ENCODE measurements at places on chromosomes 3 and 15.
A peak's percentile ranks its signal among the peaks of the same experiment; 100 is the strongest.

GRCh38 chr3:124258057-124258500 lies 266.2 kb upstream of the ROPN1 start:
- DNase-seq = no peak

DNA sequence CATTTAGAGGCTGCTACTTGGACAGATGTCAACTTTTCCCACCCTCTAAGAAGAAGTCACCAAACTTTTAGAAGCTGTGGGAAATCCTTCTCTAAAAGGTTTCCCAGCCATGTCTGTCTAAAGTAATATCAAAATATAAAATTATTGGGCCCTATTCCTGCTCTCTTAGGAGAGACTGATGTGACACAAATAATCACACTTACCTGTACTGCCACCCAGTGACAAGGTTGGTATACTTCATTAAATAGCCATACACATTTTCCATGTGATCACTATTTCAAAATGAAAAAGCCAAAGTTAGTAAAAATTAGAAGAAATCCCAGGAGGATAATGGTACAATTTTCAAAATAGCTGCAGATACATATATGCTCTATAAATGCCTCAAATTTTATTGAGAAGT lies 12.6 kb downstream of the OSBPL11 start:
- DNase-seq = no peak

DNA sequence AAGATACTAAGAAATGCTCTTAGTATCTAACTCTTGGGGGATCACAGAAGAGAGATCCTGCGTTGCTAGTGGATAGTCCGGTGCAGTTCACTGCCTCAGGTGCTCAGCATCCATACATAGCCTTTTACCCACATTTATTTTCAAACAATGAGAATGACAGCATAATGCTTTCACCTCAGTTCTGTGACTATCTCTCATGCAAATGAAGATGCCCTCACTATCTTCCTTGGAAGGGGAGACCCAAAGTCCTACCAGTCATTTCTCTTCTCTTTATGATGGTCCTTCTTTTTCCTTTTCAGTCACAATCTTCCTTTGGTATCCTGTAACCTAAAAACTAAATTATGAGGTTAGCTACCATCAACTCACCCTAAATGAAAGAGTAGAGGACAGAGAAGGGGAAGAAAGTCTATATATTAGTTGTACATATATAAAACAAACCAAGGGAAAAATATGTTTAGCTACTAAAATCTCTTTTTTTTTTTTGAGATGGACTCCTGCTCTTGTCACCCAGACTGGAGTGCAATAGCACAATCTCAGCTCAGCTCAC lies 30.9 kb upstream of the SLC28A2 start:
- no peak for DNase-seq

- DNase-seq = no peak
These were observed 25.9 kb upstream of the MINAR1 start for GRCh38 chr15:79406210-79406609.

DNA sequence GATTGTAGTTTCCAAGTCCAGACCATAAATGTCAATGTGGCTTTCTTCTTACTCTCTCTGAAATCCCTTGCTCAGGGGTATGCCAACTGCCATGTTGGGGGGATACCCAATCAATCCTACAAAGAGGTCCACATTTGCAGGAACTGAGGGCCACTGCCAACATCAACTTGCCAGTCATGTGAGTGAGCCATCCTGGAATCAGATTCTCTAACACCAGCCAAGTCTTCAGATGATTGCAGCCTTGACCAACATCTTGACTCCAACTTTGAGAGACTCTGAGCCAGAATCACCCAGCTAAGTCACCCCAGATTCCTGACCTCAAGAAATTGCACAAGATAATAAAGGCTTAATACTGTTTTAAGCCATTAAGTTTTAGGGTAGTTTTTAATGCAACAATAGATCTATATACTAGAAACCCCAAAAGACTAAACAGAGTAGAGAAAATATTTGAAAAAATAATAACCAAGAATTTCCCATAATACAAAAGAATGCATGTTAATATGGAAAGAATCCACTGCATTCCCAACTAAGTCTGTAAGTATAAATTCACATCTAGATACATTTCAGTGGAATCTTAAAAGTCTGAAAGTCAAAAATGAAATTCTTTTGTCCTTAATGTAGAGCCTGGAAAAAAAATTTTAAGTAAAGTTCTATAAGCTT lies 22.4 kb downstream of the ISG20 start:
- DNase-seq = no peak

DNA sequence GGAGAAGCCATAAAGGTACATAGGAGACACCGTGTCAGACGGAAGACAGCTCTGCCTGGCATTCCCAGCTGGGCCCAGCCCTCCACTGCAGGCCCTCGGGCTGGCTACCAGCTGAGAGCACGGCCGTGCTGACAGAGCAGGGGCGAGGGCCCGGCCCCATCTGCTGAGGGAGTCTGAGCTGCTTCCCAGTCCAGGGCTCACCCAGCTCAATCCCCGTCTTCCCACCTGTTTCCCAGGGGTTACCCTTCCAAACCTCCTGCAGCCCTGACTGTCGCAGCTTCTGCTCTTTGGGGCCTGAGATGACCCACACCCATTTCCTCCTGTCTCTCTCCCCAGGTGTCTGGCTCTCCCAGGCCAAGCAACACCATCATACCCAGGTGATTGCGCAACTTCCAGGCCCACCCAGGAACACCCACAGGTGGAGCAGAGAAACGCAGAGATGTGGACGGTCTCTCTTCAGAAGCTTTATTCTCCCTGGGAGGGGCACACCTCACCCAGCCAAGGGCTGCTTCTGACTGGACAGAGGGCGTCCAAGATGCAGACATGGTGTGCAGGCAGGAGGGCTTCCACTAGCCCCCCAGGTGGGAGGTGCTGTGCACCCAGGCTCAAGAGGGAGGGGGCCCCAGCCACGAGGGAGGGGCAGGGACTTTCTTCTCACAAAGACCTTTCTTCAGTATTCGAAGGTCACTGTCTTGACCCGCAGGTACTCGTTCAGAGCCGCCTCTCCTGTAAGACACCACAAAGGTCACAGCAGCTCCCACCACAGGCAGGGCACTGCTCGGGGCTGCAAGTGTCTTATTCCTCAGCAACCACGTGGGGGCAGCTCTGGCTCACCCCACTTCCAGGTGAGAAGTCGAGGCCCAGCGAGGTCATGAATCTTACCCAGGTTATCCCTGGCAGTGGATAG lies 19.4 kb upstream of the SLC41A3 start:
- DNase-seq = no peak

DNA sequence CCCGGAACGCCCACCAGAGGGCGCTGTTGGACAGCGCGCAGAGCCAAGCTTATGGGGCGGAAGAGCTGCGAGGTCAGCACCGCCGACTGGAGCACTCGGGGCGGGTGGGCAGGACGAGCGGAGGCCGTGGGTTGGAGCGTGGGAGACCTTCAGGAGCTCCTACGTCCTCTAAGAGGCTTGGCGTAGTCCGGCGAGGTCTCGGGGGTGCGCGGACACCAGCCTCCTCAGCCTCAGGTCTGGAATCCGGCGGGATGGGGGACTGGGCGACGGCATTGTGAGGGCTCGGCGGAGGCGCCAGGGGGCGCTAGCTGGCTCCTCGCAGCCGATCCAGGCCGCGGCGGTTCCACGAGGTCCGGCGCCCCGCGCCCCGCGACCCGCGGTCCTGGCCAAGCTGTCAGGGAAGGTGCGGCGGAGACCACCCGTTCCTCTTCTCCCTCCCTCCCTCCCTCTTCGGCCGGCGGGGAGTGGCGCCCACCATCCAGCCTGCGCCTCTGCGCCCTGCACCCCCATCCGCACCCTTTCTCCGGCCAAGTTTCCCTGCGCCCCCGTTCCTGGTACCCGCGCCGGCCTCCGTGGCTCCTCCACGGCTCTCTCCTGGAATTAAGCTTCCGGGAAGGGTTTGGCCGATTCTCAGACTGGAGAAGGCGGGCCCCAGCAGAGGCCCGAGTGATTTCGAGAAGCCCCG lies 24.3 kb upstream of the POLG start:
- peak; percentile 85 for DNase-seq

DNA sequence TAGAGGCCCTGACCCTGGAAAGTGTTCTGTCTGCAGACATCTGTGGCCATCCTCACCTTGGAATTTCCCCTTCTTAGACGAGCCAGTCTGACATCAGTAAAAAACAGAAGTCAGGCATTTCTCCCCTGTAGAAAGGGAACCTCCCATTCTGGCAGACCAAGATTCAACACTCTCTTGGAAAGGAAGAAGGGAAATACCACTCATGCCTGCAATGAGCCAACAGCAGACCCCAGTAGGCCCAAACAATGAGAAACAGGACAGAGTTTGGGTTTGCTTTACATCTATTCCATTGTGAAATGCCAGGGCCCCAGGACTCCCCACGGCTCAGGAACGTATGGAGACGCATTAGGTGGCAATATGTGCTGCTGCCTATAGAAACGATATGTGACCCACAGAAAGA lies 264.0 kb upstream of the NSMCE3 start:
- DNase-seq = no peak

DNA sequence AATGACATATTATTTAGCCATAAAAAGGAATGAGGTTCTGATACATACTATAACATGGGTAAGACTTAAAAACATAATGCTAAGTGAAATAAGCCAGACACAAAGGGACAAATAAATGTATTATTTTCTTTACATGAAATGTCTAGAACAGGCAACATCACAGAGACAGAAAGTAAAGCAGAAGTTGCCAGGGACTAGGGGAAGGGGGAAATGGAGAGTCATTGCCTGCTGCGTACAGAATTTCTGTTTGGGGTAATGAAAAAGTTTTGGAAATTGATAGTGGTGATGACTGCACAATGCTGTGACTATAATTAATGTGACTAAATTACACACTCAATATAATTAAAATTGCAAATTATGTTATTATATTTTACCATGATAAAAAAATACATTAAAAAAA lies 99.9 kb downstream of the ANO10 start:
- no peak for DNase-seq

DNA sequence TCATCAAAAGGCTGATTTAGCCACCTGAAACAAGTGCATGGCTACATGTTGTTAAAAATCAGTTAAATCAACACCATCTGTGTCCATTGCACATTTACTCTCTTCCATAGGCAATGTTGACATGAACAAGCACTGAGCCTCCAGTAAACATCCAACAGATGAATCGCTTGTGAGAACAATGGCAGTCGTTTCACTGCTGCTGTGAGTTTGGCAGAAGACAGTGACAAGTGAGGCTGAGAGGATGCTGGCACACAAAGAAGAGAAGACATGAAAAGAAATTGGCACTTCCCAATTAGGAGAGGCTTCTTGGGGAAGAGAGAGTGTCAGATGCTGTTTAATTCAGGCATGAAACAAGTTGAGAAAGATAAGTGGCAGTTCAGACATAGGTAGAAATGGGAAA lies 227.4 kb upstream of the STT3B start:
- no peak for DNase-seq

DNA sequence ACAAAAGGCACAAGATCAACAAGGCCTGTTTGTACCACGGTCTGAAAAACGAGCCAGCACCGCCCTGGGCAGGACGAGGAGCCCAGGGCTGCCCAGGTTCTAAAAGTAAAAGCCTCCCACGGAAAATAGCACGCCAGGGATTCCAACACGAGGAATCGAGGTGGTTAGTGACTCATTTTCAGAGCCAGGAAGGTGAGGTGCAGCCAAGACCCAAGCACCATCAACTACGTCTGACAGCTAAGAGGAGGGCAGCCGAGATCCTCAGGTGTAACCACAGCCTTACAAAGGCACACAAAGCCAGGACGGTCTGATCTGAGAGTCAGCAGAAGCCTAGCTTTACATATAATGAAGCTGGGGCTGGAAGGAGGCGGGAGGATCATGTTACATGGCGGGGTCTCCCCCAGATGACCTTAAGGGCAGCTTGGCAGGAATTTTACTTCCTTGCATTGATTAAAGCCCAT lies 52.5 kb downstream of the ATP10A start:
- no peak for DNase-seq

DNA sequence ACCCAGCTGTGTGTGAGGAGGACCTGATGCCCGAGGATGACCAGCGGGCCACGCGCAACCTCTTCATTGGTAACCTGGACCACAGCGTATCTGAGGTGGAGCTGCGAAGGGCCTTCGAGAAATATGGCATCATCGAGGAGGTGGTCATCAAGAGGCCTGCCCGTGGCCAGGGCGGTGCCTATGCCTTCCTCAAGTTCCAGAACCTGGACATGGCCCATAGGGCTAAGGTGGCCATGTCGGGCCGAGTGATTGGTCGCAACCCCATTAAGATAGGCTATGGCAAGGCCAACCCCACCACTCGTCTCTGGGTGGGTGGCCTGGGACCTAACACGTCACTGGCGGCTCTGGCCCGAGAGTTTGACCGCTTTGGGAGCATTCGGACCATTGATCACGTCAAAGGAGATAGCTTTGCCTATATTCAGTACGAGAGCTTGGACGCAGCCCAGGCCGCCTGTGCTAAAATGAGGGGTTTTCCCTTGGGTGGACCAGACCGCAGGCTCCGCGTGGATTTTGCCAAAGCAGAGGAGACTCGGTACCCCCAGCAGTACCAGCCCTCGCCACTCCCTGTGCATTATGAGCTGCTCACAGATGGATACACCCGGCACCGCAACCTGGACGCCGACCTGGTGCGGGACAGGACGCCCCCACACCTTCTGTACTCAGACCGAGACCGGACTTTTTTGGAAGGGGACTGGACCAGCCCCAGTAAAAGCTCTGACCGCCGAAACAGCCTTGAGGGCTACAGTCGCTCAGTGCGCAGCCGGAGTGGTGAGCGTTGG lies 1.5 kb downstream of the RBM15B start:
- DNase-seq = no peak

DNA sequence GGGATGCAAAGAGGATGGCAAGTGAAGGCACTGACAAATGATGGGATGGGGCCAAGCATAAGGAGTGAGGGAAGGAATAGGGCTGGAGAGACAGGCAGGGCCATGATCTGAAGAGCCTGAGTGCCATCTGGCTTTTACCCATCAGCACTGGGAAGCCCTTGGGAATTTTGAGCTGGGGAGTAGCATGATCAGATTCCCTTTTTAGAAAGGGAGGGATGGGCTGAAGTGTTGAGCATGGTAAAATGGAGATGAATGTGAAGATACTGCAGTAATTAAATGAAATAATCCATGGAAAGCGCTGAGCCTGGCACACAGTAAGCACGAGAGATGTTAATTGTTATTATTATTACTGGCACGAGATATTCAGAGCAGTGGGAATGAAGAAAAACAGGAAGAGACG lies 9.9 kb downstream of the RBP1 start:
- no peak for DNase-seq

DNA sequence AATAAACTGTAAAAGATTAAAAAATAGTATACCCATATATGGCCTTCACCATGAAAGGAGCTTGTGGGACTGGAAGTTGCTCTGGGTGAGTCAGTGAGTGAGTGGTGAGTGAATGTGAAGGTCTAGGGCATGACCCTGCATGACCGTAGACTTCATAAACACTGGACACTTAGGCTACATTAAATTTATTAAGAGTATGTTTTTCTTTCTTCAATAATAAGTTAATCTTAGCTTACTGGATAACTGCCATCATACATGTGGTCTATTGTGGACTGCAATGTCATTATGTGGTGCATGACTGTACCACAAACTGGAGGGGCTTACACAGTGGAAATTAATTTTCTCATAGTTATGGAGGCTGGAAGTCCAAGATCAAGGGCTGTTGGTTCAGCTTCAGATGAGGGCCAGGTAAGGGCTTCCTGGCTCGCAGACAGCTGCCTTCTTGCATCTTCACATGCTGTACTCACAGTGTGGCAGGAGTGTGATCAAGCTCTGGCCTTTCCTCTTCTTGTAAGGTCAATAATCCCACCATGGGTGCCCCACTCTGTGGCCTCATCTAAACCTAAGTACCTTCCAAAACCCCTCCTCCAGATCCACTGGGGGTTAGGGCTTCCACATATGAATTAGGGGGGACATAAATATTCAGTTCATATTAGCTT lies 40.8 kb upstream of the PRR23E start:
- DNase-seq = no peak
